ENCODE measurements at places on chromosomes 12 and 14.

DNA sequence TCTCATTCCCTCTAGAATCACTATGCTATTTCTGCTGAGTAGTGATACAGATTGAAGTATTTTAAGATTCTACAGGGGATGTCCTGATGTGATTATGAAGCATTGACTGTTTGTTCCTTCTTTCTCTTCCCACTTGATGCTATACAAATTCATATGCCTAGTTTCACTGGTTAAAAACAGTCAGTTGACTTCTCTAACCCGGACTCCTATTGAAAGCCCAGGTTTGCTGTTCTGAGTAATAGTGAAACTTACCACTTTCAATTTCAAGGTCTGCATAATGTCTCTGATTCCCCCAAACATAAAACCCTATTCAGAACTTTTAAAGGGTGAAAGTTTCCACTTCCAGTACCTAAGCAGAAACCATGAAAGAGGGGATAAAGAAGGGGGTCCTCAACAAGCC lies 117.7 kb upstream of the RPL10L start:
- DNase-seq: no peak
- no peaks in the 10 kb centered on the region for H3K36me3 ChIP-seq
- no peak overlapping the region for H3K4me3 ChIP-seq
- H3K27ac ChIP-seq: no peak overlapping the region
- no peaks in the 10 kb centered on the region for H3K4me1 ChIP-seq
- H3K27me3 ChIP-seq: no peaks in the 10 kb centered on the region

- H3K27me3 ChIP-seq: peaks cover 58% of the 10 kb centered on the region
- no peak overlapping the region for H3K4me3 ChIP-seq
- H3K4me1 ChIP-seq: peaks cover 7% of the 10 kb centered on the region
- no peak overlapping the region for H3K27ac ChIP-seq
- no peaks in the 10 kb centered on the region for H3K36me3 ChIP-seq
Observed at GRCh38 chr12:88579161-88579517, 1.1 kb downstream of the KITLG start.

- H3K4me1 ChIP-seq: no peaks in the 10 kb centered on the region
- no peak overlapping the region for H3K4me3 ChIP-seq
- H3K27ac ChIP-seq: no peak overlapping the region
- H3K36me3 ChIP-seq: no peaks in the 10 kb centered on the region
- no peak for DNase-seq
Observed at GRCh38 chr12:74431801-74432200, 105.8 kb upstream of the ATXN7L3B start.

- H3K27ac ChIP-seq: peak overlapping the region; percentile 7
- DNase-seq: no peak
- H3K4me1 ChIP-seq: peaks cover 26% of the 10 kb centered on the region
- no peaks in the 10 kb centered on the region for H3K27me3 ChIP-seq
- peak overlapping the region; percentile 23 for H3K4me3 ChIP-seq
Observed at GRCh38 chr14:77580964-77581505, 35.4 kb downstream of the SPTLC2 start.

GRCh38 chr12:77682488-77682887 lies 148.2 kb upstream of the NAV3 start:
- no peak for DNase-seq
- no peaks in the 10 kb centered on the region for H3K36me3 ChIP-seq
- H3K4me1 ChIP-seq: no peaks in the 10 kb centered on the region
- no peak overlapping the region for H3K27ac ChIP-seq
- H3K4me3 ChIP-seq: no peak overlapping the region

- H3K36me3 ChIP-seq: no peaks in the 10 kb centered on the region
- H3K4me3 ChIP-seq: no peak overlapping the region
- DNase-seq: no peak
- no peaks in the 10 kb centered on the region for H3K4me1 ChIP-seq
- no peak overlapping the region for H3K27ac ChIP-seq
Observed at GRCh38 chr14:72830786-72831594, 62.9 kb downstream of the DPF3 start.

DNA sequence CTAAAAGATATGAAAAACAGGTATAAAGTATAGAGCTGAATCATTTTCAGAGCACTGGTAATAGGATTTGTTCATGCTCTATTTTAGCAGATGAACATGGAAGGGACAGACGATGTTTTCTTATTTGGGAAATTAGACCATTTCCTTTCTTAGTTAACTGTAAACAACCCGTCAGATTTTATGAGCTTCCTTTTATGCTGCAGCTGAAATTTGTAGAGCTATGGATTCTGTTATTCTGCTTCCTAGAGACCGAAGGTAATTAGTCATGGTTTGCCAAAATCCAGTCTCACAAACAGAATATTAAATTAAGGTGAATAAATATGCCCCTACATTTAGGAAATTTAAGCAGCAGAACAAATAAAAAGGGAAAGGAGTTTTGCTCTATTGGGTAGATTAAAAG lies 180.2 kb upstream of the SYT1 start:
- no peaks in the 10 kb centered on the region for H3K27me3 ChIP-seq
- no peak overlapping the region for H3K27ac ChIP-seq
- no peak overlapping the region for H3K4me3 ChIP-seq
- no peaks in the 10 kb centered on the region for H3K4me1 ChIP-seq

- H3K27me3 ChIP-seq: no peaks in the 10 kb centered on the region
- no peak overlapping the region for H3K4me3 ChIP-seq
- no peaks in the 10 kb centered on the region for H3K36me3 ChIP-seq
- no peaks in the 10 kb centered on the region for H3K4me1 ChIP-seq
- DNase-seq: no peak
- no peak overlapping the region for H3K27ac ChIP-seq
Observed at GRCh38 chr12:77882709-77883108, 52.0 kb downstream of the NAV3 start.

- DNase-seq: no peak
- no peaks in the 10 kb centered on the region for H3K4me1 ChIP-seq
- no peaks in the 10 kb centered on the region for H3K27me3 ChIP-seq
- H3K27ac ChIP-seq: no peak overlapping the region
Observed at GRCh38 chr12:9130244-9130643, 14.5 kb upstream of the A2M start.
